Stimulated activated CD4-positive, alpha-beta T cell treated with anti-CD3 and anti-CD28 coated beads, Interleukin-4, amount 100 ng/mL, for 1 hour (primary cell): ENCODE measurements at places on chromosomes 2 and 18.

DNA sequence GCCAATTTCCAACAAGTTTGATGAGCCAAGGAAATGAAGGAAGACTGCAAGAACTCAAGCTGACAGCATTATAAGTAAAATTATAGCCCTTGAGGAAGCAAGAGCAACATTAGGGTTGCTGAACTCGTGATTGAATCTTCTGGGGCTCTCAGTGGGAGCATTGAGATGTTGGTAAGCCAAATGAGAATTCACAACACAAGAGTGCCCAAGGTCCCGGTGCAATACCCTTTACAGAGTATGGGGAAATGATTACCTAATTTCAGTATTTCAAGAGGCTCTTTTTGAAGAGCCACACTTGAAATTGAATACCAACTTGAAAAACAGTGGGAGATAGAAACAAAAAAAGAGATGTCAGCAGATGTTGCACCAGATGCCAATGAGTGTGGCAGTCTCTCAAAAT is 554.5 kb downstream of the STK39 start:
- no peak for DNase-seq

GRCh38 chr2:120323807-120324399 is 22.0 kb upstream of the INHBB start:
- no peak for DNase-seq

- DNase-seq, result no peak
Observed at GRCh38 chr2:69067026-69067630, 54.1 kb downstream of the ANTXR1 start.

GRCh38 chr18:34039201-34039600 is 185.5 kb downstream of the NOL4 start:
- DNase-seq, result no peak

GRCh38 chr2:3148716-3149115 is 228.9 kb downstream of the EIPR1 start:
- DNase-seq, result no peak

- DNase-seq, result no peak
Observed at GRCh38 chr2:12304564-12305171, 412.1 kb upstream of the TRIB2 start.

- DNase-seq, result no peak
Observed at GRCh38 chr2:42848726-42849290, 56.4 kb upstream of the HAAO start.

DNA sequence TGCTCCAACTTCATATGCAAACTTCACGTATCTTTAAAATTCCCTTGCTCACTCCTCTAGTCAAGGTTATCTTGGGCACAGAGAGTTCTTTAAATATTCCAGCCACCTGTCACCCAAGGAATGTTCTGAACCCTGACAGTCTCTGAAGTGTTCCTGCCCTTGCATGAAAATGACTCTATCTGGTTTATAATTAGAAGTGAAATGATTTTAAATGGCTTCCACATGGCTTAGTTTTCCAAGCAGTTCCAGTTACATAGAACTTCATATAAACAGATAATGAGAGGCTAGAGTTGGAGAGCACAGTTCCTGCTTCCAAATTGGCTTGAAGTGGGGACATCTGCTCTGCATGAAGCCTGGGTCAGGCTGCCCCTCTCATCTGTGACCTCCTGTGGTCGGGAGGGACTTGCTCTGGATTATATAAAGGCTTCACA is 81.9 kb downstream of the SLC4A3 start:
- DNase-seq, result no peak

- no peak for DNase-seq
Observed at GRCh38 chr2:62178741-62179271, 17.1 kb upstream of the B3GNT2 start.

- DNase-seq, result no peak
Observed at GRCh38 chr2:238501311-238501710, 74.6 kb downstream of the ASB1 start.
